ENCODE measurements at places on chromosomes 4 and X. TPM values are rescaled to one million over a fixed set of nuclear protein-coding genes. Genes with fewer than 3 reads are reported as not detected.
A peak's percentile ranks its signal among the peaks of the same experiment; 100 is the strongest.

DNA sequence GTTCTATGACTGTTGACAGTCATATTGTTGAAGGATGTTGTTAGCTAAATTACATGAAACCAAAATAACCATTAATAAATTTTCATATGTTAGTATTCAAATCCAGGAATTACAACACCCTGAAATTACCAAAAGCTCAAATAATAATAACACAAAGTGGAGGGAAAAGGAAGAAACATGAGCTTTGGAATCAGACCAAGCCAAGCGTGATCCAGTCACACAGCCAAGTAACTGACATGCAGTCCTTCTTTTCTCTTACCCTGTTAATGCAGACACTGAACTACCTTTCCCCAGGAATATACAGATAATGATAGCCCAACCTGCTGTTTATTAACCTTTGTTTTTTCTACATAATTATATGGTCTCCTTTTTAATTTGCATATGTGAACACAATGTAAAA lies 130.2 kb downstream of the HS3ST1 start:
- H3K27me3 ChIP-seq = no peaks in the 10 kb centered on the region
- no peak overlapping the region for H3K4me3 ChIP-seq
- H3K27ac ChIP-seq = no peak overlapping the region
- H3K36me3 ChIP-seq = no peaks in the 10 kb centered on the region

DNA sequence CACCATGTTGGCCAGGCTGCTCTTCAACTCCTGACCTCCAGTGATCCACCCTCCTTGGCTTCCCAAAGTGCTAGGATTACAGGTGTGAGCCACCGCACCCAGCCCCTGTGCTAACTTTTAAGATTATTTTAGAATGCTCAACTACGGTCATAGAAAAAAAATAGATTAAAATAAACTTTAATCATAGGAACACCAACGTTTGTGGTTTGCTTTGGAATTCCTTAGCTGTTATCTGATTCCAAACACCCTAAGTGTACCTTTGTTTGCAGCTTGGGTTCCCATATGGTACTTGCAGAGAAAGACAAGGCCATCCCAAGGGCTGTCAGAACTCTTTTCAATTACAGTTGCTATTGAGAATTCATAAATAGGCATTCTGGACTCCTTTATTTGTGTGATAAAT lies 90.1 kb upstream of the EFHC2 start:
- H3K4me3 ChIP-seq = no peak overlapping the region
- no peak overlapping the region for H3K27ac ChIP-seq
- no peaks in the 10 kb centered on the region for H3K36me3 ChIP-seq
- H3K4me1 ChIP-seq = no peaks in the 10 kb centered on the region
- DNase-seq = peak; percentile 50

GRCh38 chr4:14990484-14990883 lies 11.8 kb upstream of the CPEB2 start:
- no peak overlapping the region for H3K27ac ChIP-seq
- DNase-seq = no peak
- H3K4me1 ChIP-seq = no peaks in the 10 kb centered on the region
- no peak overlapping the region for H3K4me3 ChIP-seq

- H3K36me3 ChIP-seq = peaks cover 3% of the 10 kb centered on the region
- H3K27me3 ChIP-seq = no peaks in the 10 kb centered on the region
- peaks cover 6% of the 10 kb centered on the region for H3K4me1 ChIP-seq
- peak overlapping the region; percentile 40 for H3K27ac ChIP-seq
- DNase-seq = no peak
Measured at GRCh38 chr4:169201222-169202144, 69.3 kb downstream of the SH3RF1 start.

DNA sequence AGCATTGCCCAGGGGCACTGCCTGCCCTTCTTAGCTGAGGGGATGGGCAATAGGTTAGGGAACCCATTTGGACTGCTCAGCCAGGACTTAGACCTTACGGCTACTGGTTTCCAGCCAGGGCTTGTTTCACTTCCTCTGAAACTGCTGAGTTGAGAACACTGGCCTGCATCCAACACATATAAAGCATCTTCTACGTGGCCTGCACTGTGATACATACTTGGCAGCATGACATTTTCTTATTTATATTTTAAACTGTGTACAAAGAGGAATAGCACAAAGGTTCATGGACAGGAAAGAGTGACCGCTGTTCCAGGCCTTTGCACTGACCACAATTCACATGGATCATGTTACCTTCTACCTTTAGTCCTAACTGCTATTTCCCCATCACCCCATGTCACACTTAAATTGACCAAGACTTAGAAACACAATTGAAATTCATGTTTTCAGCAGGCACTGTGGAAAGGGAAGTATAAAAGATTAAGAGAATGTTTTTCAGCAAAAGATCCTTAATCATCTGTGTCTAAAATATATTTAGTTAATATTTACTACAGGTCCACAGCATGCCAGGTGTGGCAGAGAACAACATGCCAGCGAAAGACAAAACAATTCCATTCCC lies 43.7 kb downstream of the NLGN4X start:
- H3K4me3 ChIP-seq = peak overlapping the region; percentile 1
- DNase-seq = peak; percentile 71
- peaks cover 4% of the 10 kb centered on the region for H3K4me1 ChIP-seq

DNA sequence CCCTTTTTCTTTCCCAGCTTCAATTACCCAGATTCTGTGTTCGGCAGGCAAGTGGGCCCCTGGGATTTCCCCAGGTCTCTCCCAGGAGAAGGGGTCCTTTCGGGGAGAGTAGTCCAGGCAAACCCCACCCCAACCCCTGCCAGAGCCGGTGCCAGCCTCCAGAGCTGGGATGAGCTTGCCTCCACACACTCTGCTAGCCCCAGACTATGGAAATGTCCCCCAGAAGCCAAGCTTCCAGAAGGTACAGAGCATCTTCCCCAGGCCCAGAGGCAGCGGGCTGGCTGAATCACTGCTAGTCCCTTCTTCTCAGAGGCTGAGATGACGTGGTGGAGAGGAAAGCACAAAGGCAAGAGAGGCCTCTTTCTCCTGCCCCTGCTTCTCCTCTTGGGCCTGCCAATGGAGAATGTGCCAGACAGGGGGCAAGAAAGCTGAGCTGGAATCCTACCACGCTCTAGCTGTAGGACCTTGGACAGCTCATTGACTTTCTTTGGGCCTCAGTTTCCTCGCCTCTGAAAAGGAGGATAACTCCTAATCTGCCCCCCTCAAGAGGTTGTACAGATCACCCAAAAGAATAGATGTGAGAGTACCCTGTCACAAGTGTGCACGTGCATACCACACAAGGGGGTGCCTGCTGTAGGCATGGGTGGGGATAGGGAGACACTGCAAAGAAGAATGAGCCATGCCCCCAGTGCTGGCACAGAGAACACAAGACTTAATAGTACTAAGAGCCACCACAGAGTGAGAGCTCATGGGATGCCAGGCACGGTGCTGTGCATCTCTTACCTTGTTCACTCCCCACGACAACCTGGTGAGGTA lies 2.1 kb downstream of the SASH3 start:
- DNase-seq = no peak
- no peaks in the 10 kb centered on the region for H3K27me3 ChIP-seq
- no peak overlapping the region for H3K27ac ChIP-seq
- H3K36me3 ChIP-seq = no peaks in the 10 kb centered on the region

GRCh38 chr4:110751986-110752385 lies 129.1 kb upstream of the PITX2 start:
- H3K27ac ChIP-seq = no peak overlapping the region
- no peak for DNase-seq
- H3K4me1 ChIP-seq = no peaks in the 10 kb centered on the region
- no peaks in the 10 kb centered on the region for H3K36me3 ChIP-seq

Gene PABPC1L2A
- total RNA-seq = 0.38 TPM

Gene SUPT20HL1
- not detected for total RNA-seq

Gene HS3ST1
- total RNA-seq = 0.22 TPM

Gene SLC25A31
- total RNA-seq = not detected

Data from astrocyte (in vitro differentiated cells and primary cell).